ENCODE measurements at places on chromosomes 5 and 9. TPM values are rescaled to one million over a fixed set of nuclear protein-coding genes. Genes with fewer than 3 reads are reported as not detected.

OR1N2 gene
- not detected for total RNA-seq

GFI1B gene
- total RNA-seq = 0.41 TPM

TRIM52 gene
- 7.8 TPM for total RNA-seq

PTTG1 gene
- total RNA-seq = 270 TPM

LVRN gene
- total RNA-seq = 0.13 TPM

PCDHB5 gene
- total RNA-seq = 8.5 TPM

DNA sequence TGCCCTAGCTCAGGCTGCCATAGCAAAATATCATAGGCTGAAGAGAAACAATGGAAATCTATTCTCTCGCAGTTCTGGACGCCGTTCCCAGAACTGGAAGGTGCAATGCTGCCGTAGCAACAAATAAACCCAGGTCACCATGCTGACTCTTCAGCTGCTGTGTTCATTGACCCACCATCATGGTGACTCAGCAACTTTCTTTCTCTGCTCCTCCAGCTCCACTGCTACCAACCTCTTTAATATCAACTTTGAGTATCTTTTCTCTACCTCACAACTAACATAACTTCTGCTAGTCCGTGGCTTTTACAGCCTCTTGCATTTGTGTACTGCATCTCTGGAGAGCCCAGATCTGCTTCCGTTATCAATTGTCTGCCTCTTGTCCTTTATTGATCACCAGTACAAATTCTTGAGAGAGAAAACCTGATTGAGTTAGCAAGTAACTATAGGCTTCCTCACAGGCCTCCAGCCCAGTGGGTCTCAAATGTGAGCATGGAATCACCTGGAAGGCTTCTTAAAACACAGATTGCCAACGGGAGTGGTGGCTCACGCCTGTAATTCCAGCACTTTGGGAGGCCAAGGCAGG, 47.3 kb upstream of the SLC30A5 start:
- no peak overlapping the region for H3K27ac ChIP-seq
- no peak for DNase-seq
- H3K4me3 ChIP-seq = no peak overlapping the region
- peaks cover 4% of the 10 kb centered on the region for H3K4me1 ChIP-seq
- no peaks in the 10 kb centered on the region for H3K27me3 ChIP-seq

DNA sequence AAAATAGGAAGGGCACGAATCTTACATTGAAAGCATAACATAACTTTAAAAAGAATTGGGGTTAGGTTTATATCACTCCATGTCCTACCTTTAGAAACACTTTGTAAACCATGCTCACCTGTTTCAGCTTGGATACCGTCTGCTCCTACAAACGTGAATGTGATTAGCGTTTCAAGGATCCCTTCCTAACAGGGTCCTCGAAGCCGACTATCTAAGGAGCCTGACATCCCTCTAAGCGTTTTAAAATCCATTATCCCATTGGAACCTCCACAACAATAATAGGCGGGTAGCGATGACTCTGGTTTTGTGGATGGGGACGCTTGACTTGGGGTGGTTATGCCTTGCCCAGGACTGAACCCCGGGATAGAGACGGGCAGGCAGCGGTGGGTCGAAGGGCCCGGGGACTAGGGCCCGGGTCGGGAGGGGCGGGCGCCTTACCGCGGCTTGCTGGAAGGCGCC, 937 bp downstream of the SVEP1 start:
- peaks cover 53% of the 10 kb centered on the region for H3K27me3 ChIP-seq
- H3K4me3 ChIP-seq = peak overlapping the region; percentile 84
- DNase-seq = peak; percentile 38
- no peaks in the 10 kb centered on the region for H3K36me3 ChIP-seq

DNA sequence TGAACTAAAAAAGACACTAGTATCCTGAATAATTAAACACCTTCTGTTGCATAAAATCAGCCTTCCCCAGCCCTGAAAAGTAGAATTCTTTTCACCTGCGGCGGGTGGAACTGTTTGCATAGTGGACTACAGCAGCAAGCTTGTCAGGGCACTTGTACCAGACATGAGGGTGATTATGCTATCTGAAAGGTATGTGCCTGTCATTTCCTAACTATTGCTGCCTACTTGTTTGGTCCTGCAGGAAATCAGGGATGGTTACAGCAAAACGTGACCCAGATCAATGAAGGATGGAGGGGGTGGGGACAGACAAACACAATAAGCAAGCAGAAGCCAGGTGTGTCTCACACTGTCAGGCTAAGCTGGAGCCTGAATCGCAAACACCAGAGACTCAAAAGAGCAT, 385.6 kb downstream of the MLLT3 start:
- no peak overlapping the region for H3K27ac ChIP-seq
- peaks cover 6% of the 10 kb centered on the region for H3K4me1 ChIP-seq
- peaks cover 9% of the 10 kb centered on the region for H3K27me3 ChIP-seq
- peaks cover 25% of the 10 kb centered on the region for H3K36me3 ChIP-seq
- DNase-seq = no peak

GRCh38 chr9:71729816-71730526, 38.3 kb downstream of the CEMIP2 start:
- no peak for DNase-seq
- no peak overlapping the region for H3K4me3 ChIP-seq
- H3K27me3 ChIP-seq = no peaks in the 10 kb centered on the region
- H3K27ac ChIP-seq = no peak overlapping the region
- H3K36me3 ChIP-seq = peaks cover 57% of the 10 kb centered on the region

GRCh38 chr5:36552651-36553393, 53.6 kb upstream of the SLC1A3 start:
- no peaks in the 10 kb centered on the region for H3K36me3 ChIP-seq
- H3K4me1 ChIP-seq = no peaks in the 10 kb centered on the region

DNA sequence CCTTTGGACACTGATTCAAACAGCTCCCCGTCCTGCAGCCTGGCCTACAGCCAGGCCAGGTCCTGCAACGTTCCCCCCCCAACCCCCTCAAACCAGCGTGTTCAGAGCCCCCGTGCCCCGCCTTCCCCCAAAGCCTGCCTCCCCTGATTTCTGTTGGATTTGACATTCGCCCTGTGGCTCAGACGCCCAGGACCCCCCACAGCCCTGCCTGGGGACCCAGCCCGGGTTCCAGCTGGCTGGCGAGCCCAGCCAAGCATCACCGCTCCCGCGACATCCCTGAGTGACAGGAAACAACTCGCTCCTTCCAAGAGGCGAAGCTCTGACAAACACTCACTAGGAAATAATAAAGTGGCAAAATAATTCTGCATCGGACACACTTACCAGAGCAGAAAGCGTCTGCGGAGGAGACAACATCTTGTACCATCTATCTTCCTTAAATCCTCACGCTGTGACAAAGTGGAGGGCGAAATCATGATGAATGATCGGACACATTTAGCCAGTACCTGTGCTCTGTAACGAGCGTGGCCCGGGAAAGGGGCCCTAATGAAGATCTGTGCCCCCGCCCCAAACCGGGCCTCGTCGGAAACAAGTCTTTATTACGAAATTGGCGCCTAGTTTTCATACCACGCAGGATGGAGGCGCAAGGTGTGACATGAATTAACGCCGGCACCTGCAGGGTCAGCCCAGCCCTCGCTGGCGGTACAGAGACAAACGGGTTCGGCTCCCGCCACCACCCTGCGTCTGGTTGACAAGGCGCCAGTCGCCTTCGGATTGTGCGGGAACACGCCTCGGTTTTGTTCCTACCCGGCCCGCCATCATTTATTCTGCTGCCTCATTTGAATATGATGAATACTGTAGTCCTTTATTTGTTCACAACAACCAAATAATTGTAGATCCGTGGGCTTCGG, 91.0 kb upstream of the MVB12B start:
- no peaks in the 10 kb centered on the region for H3K4me1 ChIP-seq
- no peak for DNase-seq
- no peak overlapping the region for H3K4me3 ChIP-seq
- H3K36me3 ChIP-seq = no peaks in the 10 kb centered on the region

DNA sequence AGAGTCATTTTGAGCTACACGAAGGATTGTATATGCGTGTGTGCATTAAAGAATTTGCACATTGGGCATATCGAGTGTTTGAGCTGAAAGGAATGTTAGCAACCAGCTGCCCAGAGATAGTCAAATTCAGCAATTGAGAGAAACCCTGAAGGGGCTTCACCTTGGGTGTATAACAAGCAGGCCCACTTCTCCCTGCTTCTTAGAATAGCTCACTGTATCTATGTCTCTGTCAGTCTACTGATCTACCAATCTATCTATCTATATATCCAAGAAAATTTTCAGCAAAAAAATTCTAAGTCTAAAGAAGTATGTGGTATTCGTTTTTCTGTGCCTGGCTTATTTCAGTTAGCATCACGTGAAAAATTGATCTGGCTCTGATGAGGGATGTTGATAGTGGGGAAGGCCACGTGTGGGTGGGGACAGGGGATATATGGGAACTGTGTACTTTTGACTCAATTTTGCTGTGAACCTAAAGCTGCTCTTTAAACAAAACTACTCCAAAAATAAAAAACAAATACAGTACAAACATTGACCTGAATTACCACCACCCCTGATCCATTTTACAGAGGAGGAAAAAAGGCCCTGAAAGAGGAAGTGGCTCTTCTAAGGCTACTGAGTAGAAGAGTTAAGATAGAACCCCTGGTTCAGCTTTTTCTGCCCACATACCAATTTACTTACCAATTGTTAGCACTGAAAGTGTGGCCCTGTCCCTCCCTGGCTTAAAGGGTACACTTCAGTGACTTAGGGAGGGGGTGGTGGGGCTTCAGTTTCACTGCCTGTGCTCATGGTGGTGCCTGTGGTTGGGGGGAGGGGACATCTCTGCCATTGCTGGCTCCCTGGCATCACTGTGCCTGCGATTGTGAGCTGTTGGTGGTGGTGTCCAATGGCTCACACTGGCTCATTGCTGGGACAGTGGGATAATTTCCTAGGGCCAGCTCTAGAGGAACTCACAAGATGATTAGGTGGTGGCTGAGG, 141.8 kb downstream of the DOCK2 start:
- H3K36me3 ChIP-seq = no peaks in the 10 kb centered on the region
- no peaks in the 10 kb centered on the region for H3K27me3 ChIP-seq
- no peak for DNase-seq
- H3K4me1 ChIP-seq = peaks cover 15% of the 10 kb centered on the region

GRCh38 chr5:130331332-130331731, 427.1 kb downstream of the CHSY3 start:
- peaks cover 38% of the 10 kb centered on the region for H3K36me3 ChIP-seq
- DNase-seq = no peak
- H3K4me3 ChIP-seq = no peak overlapping the region
- no peaks in the 10 kb centered on the region for H3K27me3 ChIP-seq
- no peaks in the 10 kb centered on the region for H3K4me1 ChIP-seq
- H3K27ac ChIP-seq = no peak overlapping the region

DNA sequence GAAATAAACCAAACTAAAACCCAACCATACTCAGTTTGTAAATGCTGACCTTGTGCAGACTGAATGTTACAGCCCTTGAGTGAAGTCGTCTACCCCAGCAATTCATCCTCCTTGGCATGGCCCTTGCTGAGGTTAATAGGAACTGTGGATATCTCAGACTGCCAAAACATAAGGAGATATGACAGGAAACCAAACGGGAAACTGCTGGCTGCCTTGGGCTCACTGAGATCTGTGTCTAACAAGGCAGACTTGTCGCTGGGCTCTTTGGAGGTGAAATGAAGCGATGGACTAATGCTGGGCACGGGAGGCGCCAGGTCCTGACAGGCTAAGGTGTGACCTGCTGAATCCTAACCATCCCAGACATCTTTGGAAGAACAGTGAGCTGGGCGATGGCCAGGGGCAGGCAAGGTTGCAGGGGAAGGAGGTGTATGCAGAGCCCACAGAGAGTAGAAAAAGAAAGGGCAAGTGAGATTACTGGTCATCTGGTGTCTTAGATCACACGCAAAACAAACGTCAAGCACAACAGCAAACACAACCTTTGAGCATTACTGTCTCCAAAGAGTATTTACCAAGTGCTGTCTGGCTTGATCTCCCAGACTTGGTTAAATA, 44.6 kb upstream of the ALDH1A1 start:
- H3K36me3 ChIP-seq = no peaks in the 10 kb centered on the region
- H3K27me3 ChIP-seq = no peaks in the 10 kb centered on the region
- peaks cover 8% of the 10 kb centered on the region for H3K4me1 ChIP-seq
- no peak overlapping the region for H3K27ac ChIP-seq
- DNase-seq = no peak

DNA sequence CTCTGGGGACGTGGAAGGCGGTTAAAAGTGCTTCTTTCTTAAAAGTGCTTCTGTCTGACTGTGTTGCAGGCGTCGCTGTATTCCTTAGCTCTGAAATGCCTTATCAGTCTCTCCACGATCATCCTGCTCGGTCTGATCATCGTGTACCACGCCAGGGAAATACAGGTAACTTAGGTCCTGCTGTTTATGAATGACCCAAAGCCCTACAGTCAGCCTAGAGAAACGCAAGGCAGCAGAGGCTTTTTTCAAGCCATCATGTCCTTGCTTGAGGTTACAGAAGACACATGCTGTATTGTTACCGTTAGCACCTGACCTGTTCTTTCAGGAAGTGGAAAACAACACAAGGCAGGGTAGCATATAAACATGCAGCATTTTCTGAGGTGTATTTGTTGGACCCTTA, 2.0 kb downstream of the KCNN2 start:
- H3K4me3 ChIP-seq = peak overlapping the region; percentile 99
- H3K36me3 ChIP-seq = peaks cover 4% of the 10 kb centered on the region
- no peak for DNase-seq
- peak overlapping the region; percentile 61 for H3K27ac ChIP-seq
- peaks cover 4% of the 10 kb centered on the region for H3K27me3 ChIP-seq

GRCh38 chr9:115543511-115543910, 425.6 kb upstream of the TNC start:
- H3K4me3 ChIP-seq = no peak overlapping the region
- DNase-seq = no peak
- no peaks in the 10 kb centered on the region for H3K36me3 ChIP-seq
- H3K27ac ChIP-seq = no peak overlapping the region
- H3K27me3 ChIP-seq = no peaks in the 10 kb centered on the region
- H3K4me1 ChIP-seq = no peaks in the 10 kb centered on the region

DNA sequence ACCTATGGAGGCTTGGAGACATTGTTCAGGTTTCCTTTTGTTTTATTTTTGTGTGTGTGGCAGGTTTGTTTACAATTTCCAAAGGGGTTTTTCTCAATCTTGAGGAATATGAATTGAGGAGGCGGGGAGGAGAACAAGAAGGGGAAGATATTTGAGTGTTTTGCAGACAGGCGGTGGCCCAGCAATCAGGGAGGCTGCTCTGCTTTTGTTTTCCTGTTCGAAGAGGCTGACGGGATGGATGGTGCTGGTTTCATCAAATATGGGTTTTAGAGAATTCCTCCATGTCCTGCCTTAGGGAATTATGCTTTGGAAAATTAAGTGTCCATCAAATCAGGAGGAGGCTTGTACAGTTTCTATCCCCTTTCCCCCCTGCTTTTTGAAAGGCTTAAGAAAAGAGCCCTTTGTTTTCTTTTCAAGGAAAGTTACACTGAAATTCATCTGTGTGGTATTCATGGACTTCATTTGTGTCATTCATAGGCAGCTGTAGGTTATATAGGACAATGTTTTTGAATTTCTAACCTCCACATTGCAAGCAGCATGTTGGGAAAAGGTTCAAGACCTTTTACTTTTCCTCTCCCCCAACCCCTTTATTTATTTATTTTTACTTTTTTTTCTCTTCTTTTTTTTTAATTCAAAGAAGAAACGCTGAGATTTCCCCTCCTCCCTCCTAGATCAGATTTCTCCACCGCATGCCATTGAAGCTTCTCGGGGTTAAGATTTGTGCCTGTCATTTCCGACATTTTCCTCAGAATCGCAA, 107.4 kb downstream of the ZNF462 start:
- peak overlapping the region; percentile 96 for H3K27ac ChIP-seq
- no peak for DNase-seq
- H3K27me3 ChIP-seq = no peaks in the 10 kb centered on the region
- no peak overlapping the region for H3K4me3 ChIP-seq

Data from WTC11 (cell line).